ENCODE measurements at places on chromosomes 5 and 9.

DNA sequence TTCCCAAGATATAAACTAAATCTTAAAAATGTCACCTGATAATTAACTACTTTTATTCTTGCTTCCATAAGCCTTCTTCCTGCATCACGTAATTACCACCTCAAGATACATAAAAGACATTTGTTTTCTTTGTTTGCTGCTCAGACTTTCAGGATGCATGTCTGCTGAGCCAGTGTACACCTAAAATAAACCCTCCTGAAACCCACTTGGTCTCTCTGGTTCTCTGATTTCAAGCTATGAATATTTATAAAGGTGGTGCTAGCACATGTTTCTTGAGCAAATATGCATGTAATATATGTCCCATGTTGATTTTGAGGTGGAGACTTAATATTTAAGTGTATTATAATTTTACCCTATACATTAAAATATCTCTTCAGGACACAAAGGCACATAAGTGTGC, 1627.7 kb upstream of the CDH9 start:
- no peak for DNase-seq

GRCh38 chr5:6804766-6805501, 91.7 kb downstream of the TENT4A start:
- DNase-seq: no peak

DNA sequence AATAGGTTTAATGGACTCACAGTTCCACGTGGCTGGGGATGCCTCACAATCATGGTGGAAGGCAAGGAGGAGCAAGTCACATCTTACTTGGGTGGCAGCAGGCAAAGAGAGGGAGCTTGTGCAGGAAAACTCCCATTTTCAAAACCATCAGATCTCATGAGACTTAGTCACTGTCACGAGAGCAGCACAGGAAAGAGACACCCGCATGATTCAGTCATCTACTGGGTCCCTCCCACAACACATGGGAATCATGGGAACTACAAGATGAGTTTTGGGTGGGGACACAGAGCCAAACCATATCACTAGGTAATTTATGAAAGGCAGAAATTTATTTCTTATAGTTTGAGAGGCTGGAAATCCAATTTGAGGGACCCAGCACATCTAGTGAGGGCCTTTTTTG, 40.0 kb downstream of the MTREX start:
- no peak for DNase-seq

GRCh38 chr5:132115375-132115774, 41.8 kb downstream of the CSF2 start:
- no peak for DNase-seq

All from muscle of arm (tissue), 14 donors.